ENCODE measurements at places on chromosomes 7 and 10.

- no peak for DNase-seq
Observed at GRCh38 chr7:98213888-98214810, 2.9 kb downstream of the BHLHA15 start.

GRCh38 chr10:89248-89647, 40.2 kb upstream of the TUBB8 start:
- DNase-seq: no peak

- no peak for DNase-seq
Observed at GRCh38 chr10:57675125-57675524, 592.6 kb downstream of the IPMK start.

DNA sequence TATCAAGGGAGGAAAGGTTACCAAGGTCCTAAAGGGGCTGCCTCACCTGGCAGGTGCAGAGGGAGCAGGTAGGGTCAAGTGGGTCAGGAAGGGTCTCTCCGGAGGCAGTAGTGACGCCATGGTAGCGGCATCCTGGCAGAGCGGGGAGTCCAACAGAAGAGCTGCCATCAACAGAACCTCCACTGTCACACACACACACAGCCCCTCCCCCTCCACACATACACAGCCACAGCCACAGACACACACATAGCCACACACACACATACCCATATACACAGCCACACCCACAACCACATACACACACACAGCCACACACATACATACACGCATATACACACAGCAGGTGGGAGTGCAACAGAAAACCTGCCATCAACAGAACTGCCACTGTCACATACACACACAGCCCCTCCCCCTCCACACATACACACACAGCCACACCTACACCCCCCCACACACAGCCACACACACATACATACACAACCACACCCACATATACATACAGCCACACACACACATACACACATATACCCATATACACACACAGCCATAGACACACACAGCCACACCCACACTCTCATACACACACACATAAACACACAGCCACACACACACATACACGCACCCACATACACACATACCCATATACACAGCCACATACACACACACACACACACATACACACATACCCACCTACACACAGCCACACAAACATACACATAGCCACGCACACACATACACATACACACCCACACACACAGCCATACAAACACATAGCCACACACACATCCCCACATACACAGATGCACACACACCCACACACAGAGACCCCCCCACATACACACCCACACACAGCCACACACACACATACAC, 23.1 kb downstream of the KCP start:
- DNase-seq: no peak

DNA sequence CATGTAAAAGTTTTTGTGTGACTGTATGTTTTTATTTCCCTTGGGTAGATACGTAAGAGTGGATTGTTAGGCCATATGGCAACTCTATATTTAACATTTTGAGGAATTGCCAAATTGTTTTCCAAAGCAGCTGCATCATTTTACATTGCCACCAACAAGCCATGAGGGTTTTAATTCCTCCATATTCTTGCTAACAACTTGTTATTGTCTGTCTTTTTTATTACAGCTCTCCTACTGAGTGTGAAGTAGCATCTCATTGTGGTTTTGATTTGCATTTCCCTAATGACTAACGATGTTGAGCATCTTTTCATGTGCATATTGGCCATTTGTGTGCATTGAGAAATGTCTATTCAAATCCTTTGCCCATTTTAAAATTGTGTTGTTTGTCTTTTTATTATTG, 94.9 kb downstream of the CARD11 start:
- DNase-seq: no peak

DNA sequence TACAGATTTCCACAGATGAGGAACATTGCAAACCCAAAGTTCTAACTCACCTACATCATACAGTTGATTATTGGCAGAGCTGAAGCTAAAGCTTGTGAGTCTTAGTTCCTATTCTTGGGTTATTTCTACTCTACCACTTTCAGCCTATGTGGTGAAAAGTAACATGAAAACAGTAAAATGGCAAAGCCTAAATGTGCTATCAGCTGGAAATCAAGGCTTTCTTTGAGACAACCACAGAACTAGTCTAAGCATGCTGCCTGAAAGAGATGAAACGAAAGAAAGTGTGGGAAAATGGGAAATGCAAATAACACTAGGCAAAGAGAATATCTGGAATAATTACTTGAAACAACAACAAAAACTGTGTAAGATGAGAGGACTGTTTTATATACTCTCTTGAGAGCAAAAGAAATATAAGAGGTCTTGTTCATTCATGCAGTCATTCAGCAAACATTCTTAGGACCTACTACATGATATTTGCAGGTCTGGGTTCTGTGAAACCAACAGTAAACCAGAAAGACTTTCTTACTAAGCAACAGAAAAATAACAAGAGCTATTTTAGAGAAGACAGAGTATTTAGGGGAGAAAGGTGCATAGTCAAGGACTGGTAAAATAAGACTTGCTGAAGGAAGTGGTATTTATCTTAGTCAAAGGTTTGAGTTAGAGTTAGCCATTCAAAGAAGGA, 437.1 kb downstream of the HTR7 start:
- DNase-seq: no peak

DNA sequence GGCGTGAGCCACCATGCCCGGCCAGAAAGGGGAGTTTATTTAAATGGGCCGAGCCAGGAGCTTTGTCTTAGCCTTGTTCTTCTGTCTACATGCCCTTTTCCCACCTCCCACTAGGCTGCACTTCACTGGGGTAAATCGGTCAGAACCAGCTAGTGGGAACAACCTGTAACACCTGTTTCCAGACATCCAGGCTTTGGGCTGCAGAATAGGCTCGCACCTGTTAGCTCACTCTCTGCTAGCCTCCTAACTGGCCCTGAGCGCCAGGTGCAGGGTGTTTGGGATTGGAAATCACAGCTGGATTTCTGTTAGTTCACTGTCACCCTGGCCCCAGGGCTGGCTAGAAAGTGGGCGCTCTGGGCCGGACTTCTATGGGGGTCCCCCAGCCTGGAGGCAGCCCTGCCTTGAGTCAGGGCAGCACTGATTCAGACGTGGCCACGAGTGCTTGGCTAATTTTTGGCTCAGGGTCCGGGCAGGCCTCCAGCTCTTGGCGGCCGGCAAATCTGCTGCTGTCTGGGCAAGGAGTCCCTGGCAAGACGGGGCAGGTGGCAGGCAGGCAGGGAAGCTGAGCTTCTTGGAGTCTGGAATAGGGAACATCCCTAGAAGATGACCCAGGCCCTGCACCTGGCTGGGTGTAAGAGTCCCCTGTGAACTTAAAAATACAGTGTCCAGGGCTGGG, 48.6 kb downstream of the GTF2IRD1 start:
- DNase-seq: no peak

GRCh38 chr10:13644866-13645265, 58.1 kb downstream of the PRPF18 start:
- no peak for DNase-seq

DNA sequence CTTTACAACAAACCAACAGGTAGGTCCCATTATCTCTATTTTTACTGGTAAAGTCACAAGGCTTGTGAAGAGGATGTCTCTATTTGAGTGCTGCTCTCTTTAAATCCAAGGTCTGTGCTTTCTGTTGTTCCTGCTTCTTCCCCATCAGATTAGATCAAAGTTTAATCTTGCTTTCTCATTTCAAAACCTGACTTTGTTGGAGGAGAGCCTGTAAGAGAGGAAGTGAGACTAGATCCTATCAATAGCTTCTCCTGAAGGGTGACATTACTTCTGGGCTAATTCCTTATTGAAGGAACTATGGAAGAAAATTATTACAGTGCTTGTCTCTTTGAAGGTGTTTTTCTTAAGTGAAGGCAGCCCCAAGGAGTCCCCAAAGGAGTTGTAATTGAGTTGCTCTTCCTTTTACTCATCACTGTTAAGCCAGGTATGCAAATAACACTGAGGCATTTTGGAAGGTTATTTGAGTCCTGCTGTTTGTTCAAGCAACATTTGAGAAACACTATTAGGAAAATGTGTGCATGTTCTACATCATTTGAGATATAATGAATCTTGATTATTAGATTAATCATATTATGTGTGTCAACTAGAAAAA, 146.2 kb upstream of the MBL2 start:
- DNase-seq: no peak

DNA sequence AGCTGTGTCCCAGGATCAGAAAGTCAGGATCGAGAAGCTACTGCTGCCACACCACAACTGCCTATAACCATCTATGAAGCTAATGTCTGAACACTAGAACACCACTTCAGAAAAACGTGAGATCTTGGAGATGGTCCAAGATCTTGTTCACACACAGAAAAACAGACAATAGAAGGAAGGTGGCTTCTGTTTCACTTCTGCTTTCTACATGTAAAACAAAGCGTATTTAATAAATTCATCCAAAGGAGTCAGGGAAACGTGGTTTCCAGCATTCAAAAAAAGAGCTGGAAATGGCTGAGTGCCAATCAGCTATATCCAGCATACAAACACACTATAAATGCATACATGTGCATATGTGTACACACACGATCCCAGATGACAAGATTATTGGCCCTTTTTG, 70.2 kb upstream of the CCDC71L start:
- no peak for DNase-seq

DNA sequence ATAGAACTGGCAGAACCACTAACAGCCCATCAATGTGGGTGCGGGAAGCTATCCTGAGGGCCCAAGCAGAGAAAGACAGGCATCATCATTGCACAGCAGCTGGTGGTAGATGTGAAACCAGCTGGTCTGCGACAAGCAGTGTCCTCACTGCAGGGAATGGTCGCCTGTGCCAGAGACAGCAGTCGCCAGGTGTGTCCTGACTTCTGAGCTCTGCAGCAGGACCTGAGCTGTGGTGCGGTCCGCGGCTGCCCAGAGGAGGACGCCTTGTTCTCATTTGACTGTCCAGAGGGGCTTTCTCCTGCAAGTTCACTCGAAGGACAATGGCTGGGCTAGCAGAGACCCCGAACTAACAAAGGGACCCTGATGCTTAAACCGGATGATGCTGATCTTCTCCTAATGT, 97.4 kb downstream of the LRRC18 start:
- DNase-seq: no peak

GRCh38 chr10:71778071-71778825, 4.9 kb upstream of the VSIR start:
- no peak for DNase-seq

DNA sequence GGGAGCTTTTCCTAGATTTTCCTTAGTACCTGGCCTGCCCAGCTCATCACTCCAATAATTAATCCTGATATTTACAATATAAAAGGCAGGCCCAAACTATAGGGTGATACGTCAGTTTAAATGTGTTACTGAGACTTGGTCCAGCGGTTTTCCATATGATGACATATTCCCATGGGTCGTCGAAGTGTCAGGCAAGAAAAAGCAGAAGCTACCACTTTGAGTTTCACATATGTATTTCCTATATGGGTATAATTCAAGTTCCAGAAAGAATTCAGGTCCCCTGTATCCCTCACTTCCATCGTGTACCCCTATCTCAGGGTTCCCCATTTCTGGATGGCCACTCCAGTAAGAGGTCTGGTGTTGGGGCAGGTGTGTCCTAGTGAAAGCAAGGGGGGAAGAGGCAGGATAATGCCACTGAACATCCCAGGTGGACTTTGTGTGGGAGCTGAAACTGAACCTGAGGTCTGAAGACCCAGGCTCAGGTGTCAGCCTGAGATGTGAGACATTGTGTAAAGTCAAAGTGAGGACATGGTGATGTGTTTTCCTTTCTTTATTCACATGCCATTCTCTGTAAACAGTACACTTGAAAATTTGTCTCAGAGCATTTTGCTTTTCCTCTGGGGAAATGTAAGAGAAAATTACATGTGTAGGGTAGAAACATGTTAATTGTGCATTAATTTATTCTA, 167.8 kb downstream of the PLXDC2 start:
- DNase-seq: no peak

Data from CD8-positive, alpha-beta T cell (primary cell).